Endothelial cell of umbilical vein (primary cell): ENCODE measurements at places on chromosomes 2 and 18.

- no peak for DNase-seq
These were observed 94.2 kb downstream of the FTCDNL1 start for GRCh38 chr2:199756743-199757142.

DNA sequence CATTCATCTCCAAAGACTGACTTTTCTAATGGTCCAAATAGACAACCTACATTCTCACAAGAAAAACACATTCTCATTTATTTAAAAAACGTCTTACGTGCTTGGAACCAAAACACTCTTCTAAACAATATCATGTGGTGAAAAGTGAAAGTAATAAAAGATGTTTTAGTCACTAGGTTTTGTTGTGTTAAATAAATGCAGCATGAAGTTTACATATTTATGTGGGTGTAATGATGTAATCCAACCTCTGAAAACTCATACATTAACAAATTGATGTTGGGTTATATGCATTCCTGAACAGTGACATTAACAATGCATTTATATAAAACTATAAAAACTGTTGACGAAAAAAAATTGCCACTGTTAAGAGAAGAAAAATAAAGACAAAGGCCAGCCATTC is 55.1 kb upstream of the ACVR2A start:
- no peak for DNase-seq

GRCh38 chr18:54280220-54280569 is 10.9 kb downstream of the POLI start:
- no peak for DNase-seq

- no peak for DNase-seq
These were observed 197.4 kb upstream of the SPHKAP start for GRCh38 chr2:228378696-228379425.

- DNase-seq: no peak
These were observed 64.0 kb downstream of the MBP start for GRCh38 chr18:77068321-77069312.

DNA sequence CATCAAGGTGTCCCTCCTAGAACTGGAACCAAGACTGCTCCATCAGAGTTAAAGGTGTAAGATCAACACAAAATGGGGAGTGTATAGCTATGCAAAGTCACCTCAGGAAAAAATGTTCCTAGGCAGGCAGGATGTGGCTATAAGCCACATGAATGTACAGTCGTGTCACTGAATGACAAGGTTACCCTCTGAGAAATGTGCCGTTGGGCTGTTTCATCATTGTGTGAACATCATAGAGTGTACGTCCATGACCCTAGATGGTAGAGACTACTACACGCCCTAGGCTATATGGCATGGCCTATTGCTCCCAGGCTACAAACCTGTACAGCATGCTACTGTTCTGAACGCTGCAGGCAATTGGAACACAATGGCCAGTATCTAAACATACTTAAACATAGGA is 24.5 kb downstream of the TYMS start:
- no peak for DNase-seq
